ENCODE measurements at places on chromosomes 1 and 21.
A peak's percentile ranks its signal among the peaks of the same experiment; 100 is the strongest.

DNA sequence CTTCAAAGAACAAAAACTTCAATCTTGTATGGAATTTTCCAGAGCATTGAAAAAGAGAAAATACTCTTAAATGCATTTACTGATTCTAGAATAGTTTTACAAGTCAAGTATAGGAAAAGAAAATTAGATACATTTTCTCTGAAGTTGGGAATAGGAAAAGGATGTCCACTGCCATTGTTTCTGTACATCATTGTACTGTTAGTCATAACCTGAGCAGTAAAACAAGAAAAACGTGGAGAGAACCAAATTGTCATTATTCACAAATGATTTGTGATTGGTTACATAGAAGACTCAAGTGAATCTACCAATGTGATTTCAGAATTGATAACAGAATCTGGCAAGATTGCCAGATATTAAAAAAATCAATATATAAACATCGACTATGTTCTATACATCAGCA lies 27.4 kb downstream of the PRKACB start:
- DNase-seq, result no peak

- DNase-seq, result peak; percentile 23
Measured at GRCh38 chr1:156464335-156464734, 36.2 kb downstream of the MEF2D start.

DNA sequence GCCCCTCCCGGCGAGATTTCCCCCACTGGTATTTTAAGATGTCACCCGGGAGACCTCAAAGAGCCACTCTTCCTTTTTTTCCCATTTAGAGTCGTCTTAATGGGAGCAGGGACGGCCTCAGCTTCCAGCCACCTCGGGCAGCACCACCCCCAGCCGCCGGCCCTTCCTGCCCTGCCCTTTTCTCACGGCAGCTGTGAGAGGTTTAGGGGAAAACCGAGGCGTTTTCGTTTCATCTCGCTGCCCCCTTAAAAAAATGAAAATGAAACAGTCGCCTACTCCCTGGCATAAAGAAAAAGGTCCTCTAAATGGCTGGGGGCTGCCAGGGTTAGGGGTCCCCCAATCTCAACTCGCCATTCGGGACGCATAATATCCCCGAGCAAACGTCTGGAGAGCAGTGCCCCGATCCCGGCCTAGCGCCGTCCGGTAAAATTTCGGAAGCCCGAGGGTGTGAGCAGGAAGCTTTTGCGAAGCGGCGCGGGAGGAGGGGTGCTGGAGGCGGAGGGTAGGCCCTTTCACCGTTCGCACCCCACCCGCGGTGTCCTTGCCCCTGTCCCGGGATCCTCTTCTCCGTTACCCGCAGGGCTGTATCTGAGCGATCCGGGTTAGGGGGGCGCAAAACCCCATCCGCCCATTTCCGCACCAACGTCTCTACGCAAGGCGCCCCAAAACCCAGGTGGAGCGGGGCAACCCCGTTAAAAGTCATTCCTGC lies 1.2 kb downstream of the RUNX3 start:
- DNase-seq, result peak; percentile 41

- DNase-seq, result no peak
Measured at GRCh38 chr1:116356673-116357072, 16.4 kb upstream of the ATP1A1 start.

DNA sequence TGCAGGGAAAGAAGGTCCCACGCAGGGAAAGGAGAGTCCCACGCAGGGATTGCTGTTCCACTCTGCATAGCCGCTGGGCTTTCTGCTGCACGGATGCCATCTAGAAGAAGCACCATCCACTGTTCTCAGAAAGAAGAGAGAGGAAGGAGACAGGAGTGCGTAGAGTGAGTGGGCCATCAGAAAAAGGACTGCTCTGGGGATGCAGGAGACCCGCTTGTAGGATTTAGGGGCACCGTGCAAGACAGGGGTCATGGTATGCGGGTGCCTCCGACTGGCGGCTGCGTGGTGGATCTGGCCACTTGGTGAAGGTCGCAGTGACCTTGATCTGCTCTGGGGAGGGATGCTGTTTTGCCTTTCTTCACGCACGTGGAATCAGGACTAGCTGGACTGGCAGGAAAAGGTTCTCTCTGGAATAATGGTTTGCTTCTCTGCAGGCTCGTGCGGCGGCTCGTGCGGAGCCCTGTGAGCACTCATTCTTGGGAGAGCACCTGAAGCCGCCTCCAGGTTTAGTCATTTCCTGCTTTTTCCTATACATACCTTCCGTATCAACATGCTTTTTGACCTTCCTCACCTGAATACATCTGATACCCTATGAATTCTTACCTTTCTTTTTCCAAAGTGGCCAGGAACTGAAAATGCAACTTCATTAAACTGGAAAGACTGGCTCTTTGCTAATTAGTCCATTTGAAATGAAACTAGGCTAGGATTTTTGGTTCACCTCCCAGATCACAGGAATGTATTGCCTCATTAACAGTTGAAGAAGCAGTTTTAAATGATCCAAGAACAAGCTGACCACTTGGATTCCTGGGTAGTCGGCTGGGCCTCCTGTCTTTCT lies 181.6 kb downstream of the KIF26B start:
- no peak for DNase-seq

GRCh38 chr1:247332623-247333361 lies 1.1 kb upstream of the ZNF496 start:
- DNase-seq, result peak; percentile 46

DNA sequence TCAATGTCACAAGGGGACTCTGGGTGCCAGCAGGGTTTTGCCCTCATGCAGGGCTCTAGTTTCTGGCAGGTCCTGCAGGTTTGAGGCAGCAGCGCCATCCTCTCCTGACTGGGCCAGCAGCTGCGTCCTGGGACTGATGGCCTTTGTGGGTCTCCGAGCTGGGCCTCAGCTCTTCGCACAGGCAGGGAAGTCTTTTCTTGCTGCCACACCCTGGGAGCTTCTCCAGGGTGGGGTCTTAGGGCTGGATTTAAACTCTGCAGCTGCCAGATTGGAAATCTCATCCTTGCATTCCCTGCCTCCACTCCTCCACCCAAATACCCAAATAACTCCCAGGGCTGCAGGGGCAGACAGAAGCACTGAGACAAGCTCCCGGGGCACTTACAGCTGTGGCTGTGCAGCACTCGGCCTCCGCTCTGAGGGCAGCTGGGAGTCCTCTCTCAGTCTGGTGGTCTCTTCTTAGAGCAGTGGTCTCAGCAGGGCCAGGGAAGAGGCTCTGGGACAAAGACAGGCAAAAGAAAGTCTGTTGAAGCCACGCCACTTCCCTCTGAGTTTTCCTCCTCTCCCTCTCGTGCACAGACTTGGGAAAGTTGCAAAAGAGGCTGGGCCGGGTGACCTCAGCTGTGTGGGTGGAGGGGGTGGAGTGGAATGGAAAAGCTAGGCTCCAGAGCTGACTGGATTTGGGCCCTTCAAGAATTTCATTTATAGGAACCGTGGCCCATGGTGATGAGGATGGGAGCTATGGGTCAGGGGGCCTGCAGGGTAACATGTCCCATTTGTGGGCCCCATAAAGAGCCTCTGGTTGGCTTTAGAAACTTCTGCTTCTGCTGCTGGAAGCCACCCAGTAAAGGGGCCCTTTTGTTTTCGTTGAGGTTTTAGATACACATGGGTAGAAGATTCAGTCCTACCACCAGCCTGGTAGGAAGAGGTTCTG lies at the start of gene RAB7B:
RAB7B (minus strand) TSS at position 525 of the 931 bp plus-strand sequence. CDS start 9,260 bp downstream, outside the sequence.
- peak; percentile 71 for DNase-seq

- no peak for DNase-seq
Measured at GRCh38 chr21:42438316-42439205, 34.9 kb downstream of the UBASH3A start.

GRCh38 chr1:33241866-33242265 lies 14.4 kb upstream of the ZNF362 start:
- no peak for DNase-seq

DNA sequence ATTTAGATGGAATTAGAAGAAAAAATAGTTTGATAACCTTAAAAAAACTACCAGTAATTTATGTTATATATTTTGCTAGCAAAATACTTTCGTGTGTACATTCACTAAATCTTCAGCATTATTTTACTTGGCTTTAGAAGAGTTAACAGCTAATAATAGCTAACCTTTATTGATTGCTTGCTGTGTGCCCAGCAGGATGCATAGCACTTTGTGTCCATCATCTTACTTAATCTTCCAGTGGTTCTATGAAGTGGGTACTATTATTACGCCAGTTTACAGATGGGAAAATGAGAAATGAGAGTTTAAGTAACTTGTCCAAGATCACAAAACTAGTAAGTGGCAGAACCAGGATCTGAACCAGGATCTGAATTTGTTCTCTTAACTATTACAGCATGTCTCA lies 41.7 kb upstream of the GPR25 start:
- DNase-seq, result no peak

GRCh38 chr1:232766241-232766890 lies 38.9 kb upstream of the MAP10 start:
- no peak for DNase-seq

DNA sequence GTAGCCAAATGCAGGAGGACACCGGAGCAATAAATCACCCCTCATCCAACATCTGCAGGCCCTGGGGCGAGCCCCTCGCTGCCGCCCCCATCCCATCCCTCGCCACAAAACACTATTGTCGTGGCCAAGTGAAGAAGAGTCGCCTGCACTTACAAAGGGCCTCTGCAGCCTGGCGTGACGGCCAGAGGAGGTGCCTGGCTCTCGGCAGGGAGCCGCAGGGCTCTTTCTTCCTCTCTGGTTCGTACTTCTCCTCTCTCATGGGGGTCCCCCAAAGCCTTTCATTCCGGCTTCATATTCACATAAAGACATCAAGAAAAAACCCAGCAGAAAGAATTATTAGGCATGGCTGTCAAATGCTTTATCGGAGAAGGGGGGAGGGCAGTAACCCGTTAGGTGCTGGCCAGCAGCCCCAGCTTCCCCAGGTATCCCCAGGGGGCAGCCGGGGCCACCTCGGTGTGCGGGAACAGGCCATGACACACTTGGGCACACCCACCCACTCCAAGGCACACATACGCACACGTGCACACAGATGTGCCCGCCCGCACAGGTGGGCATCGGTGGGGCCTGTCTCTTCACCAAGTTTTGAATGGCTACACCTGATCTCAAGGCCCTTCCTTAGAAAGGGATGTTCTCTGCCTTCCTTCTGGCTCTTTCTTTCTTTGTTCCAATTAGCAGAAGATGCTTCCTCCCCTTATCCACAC lies 149.1 kb downstream of the PRDM16 start:
- DNase-seq, result no peak

GRCh38 chr1:200751717-200752116 lies 13.0 kb downstream of the CAMSAP2 start:
- no peak for DNase-seq

DNA sequence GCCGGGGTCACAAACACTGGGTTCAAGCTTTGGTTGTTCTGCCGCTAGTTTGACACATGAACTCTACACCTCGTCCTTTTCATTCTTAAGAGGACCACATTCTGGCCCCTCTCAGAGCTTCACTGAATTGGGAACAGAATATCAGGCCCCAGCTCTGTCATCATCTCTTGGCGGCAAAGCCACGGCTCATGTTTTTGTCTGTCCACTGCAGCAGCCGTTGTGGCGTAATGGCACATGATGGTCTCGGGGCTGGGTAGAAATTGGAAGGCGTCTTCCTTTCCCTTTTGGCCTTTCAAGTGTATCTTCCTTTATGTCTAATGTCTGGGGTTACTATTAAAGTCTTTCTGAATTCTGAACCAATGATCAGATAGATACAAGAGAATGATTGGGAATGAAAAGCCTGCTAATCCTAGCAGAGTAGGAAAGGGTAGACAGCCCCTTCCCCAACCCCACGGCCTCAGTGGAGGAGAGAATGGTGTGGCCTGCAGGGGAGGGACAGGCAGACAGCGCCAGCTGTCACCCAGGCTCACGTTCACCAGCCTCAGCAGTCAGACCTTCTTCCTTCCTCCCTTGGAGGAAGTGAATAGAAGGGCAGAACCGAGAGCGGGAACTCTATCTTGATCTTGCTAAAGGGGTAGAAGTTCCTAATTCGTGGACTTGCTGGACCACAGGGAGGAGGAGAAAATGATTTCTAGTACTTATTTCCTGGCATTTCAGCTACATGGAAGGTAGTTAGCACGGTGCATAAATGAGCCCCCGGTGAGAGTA lies 498.1 kb downstream of the KIF26B start:
- no peak for DNase-seq

- peak; percentile 94 for DNase-seq
Measured at GRCh38 chr1:248862998-248863881, 4.4 kb upstream of the ZNF692 start.

DNA sequence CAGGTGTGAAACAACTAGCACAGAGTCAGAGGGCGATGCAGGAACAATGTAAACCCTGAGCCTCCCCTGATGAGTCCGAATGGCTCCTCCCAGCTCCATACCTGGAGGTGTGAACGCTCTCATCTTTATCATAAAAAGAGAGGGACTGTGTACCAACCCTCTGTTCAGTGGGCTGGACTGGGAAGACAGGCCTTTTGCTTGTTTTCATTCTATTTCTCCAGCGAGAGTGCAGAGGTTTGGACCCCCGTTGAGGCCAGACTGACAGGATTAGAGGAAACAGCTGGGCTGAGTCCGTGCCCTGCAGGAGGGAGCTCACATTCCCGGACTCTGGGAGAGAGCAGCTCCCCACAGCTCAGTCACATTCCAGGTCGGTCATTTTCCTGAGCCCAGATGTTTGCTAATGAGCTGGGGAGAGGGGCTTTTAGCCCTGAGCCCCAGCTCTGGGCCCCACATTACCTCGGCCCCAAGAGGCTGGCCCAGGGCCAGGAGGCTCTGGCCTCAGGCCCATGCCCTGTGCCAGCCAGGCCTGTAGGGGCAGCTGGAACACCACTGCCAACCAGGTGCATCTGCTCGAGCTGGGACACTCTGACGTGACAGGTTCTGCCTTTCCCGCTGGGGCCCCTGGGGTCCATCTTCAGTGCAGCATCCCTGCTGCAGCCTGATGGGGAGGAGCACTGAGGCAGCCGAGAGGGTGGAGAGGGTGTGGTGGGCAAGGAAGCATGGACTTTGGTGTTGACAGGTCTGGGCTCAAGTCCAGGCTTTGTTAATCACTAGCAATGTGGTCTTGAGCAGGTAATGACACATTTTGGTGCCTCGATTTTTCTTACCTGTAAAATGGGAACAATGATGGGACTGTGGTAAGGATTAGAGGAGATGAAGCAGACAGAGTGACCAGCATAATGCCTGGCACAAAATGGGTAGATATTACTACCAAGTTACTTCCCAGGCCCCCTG lies 3.5 kb upstream of the NBL1 start:
- no peak for DNase-seq

- peak; percentile 62 for DNase-seq
Measured at GRCh38 chr21:42669041-42669440, 15.6 kb downstream of the PDE9A start.

- no peak for DNase-seq
Measured at GRCh38 chr1:224732377-224733026, 116.4 kb downstream of the CNIH3 start.

DNA sequence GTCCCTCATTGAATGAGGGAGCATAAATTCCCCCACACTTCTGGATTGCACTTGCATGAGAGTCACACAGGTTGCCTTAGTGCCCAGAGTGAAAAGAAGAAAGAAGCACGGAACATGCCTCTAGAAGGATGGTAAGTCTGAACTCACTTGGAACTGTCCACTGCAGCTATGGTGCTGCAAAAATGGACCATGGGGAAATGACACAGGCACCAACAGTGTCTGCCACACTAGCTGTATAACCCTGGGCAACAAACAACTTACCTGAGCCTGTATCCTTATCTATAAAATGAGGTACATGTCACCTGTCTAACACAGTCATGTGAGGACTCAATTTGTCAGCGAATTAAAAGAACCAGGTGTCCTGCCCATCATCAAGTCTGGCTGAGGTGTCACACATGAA lies 50.7 kb downstream of the PALMD start:
- no peak for DNase-seq

GRCh38 chr1:169163059-169163458 lies 56.6 kb downstream of the ATP1B1 start:
- no peak for DNase-seq

All from left ventricle myocardium superior (tissue), 1 donor.